ENCODE measurements at places on chromosomes 4 and X. TPM values are rescaled to one million over a fixed set of nuclear protein-coding genes. Genes with fewer than 3 reads are reported as not detected.

DNA sequence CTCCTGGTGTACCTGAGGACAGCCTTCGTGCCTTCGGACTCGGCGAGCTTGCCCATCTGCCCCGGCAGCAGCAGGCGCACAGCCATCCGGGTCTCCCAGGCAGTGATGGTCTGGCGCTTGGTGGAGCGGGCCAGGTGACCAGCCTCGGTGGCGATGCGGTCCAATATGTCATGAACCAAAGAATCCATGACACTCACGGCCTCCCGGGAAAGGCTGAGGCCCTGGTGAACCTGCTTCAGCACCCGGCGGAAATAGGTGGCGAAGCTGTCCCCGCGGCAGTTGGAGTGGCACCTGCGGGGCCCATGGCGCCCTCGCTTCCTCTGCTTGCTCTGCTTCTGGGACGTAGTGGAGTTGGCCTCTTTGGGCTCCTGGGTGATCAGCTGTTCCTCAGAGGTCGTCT, 350 bp downstream of the H2BW1 start:
- no peak for DNase-seq

Gene MAGED1
- 245 TPM for total RNA-seq

GRCh38 chrX:37407736-37408135, 58.6 kb downstream of the PRRG1 start:
- no peak for DNase-seq

- peak; percentile 5 for DNase-seq
Observed at GRCh38 chr4:41644288-41644914, 104.1 kb downstream of the PHOX2B start.

GRCh38 chrX:20668550-20668949, 401.8 kb upstream of the RPS6KA3 start:
- DNase-seq: no peak

GRCh38 chr4:83217721-83218522, 66.7 kb downstream of the COQ2 start:
- no peak for DNase-seq

GRCh38 chrX:24014388-24015018, 12.5 kb downstream of the KLHL15 start:
- no peak for DNase-seq

Gene NMU
- 7.3 TPM for total RNA-seq

GRCh38 chr4:10015140-10015753, 6.0 kb downstream of the SLC2A9 start:
- peak; percentile 25 for DNase-seq

Gene PAK3
- 0.88 TPM for total RNA-seq

Gene MSX1
- 7.6 TPM for total RNA-seq

Gene SHROOM3
- 9.6 TPM for total RNA-seq

Gene MAGEA1
- total RNA-seq: 0.36 TPM

Gene QRFPR
- total RNA-seq: not detected

DNA sequence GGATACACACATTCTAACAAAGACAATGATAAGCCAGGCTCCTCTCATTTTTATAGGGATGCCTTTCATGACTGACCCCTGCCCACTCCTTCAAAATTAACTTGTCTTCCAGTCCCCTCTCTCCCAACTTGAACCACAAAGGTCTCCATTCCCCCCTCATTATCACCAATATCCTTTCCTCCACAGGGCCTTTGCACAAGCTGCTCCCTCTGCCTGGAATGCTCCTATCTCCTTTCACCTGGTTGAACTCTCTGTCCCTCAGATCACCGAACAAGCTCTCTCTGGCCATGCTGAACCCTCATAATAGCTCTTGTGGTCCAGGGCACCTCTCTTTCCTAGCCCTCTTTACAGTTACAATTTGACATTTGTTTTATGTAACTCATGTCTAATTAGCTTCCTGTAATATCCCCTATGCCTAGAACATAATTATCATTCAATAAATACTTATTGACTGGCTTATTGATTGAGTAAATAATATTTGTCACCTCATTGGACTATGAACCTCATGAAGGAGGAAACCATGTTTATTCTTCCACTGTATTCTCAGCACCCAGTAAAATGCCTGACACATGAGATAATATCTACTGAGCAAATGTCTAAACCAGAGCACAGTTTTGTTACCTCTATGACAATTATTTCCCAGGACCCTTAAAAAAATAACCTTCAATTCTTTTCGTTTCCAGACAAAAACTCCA, 266.3 kb upstream of the RASGEF1B start:
- DNase-seq: no peak

DNA sequence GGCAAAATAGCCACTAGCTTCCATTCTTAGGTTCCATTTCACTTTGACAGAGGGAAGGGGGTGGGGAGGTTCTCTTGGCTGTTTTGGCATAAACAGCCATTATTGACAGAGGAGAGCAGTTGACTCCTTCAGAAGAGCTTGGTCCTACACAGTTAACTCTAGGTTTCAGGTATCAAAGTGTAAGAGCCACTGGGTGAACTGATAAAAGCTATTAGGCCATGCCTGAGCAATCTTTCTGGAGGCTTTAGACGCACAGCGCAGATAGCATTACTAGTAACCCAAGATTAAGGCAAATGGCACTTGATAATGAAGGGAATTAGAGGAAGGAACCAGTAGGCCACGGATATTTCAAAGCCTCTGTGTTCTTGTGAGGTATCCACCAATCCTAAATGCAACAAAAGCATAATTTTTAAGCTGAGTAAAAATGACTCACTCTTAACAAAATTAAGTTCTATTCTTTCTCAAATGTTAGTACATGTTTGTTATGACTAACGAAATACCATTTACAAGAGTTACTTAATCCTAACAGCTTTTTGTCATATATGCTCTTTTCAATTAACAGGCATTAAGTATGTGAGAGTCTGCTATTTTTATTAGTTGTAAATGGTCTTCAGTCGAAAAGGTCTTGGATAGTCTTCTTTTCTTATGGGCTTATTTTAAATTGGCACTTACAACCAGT, 53.6 kb downstream of the SLC7A11 start:
- DNase-seq: no peak

DNA sequence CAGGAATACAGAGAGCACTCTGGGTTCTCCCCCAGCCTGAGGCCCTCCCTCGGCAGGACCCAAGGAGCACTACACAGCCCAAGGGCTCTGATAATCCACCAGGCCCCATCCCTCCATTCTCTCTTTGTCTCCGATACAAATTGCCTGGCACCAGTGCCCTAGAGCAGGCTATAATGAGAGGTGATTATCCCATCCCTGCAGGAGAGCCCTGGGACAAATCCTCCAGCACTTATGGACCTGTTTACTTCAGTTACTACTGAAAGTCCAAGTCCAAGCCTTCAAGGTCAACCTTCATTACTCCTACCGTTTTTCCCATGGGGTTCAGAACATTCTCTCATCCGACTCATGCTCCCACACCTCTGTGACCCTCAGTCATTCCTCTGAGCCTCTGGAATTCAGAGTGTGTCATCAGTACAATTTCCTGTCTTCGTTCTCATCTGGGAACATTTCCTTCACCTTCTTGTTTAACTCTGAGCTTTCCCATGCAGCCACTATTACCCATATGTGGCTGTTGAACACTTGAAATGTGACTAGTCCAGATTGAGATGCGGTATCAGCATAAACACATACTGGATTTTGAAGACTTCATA, 299.0 kb downstream of the RAPGEF2 start:
- DNase-seq: peak; percentile 86

GRCh38 chrX:6909396-6909795, 238.1 kb upstream of the STS start:
- no peak for DNase-seq
